ENCODE measurements at places on chromosomes 4 and X.

- DNase-seq = no peak
These were observed 88.4 kb upstream of the STIM2 start for GRCh38 chr4:26772096-26772873.

GRCh38 chr4:165207016-165207430, 338 bp upstream of the KLHL2 start:
- DNase-seq = no peak

GRCh38 chr4:54525602-54526001, 132.2 kb upstream of the KIT start:
- DNase-seq = no peak

GRCh38 chrX:10833299-10834169, 213.1 kb upstream of the MID1 start:
- DNase-seq = no peak

GRCh38 chrX:46325312-46325877, 219.8 kb downstream of the ZNF674 start:
- peak; percentile 68 for DNase-seq

DNA sequence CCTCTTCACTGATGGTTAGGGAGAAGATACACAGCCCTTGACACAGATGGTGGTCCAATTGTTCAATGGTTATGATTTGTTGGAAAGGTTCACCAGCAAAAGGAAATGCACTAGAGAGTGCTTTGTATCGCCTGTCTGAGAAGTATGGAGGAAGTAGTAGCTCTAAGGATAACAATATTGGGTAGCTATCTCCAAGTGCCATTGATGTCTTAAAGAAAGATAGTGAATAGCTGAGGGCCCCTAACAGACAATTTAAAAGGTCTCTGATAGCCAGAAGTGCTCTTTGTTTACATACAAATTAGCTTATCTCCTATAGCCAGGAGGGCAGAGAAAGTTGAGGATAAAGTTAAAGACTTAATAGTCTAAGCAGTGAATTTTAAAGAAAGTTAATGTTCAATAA, 33.9 kb upstream of the BLTP1 start:
- DNase-seq = no peak

GRCh38 chr4:149120331-149121022, 678.3 kb upstream of the NR3C2 start:
- no peak for DNase-seq

DNA sequence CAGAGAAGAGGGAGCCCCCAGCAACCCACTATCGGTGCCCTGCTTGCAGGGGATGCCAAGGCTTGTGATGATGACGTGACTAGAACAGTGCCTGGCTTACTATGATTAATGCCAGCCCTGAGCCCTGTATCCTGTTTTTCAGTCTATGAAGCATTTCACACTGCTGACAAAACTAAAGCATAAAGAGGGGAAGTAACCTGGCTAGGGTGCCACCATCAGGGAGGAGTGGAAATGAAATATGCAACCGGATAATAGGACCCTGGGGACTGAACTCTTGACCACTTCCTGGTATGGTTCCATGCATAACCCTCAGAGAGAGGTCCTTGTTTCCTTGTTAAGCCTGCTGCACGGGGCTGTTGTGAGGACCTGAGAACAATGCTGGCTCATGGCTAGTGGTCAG, 50.3 kb downstream of the MED28 start:
- DNase-seq = no peak

GRCh38 chrX:135737366-135738071, 24.1 kb downstream of the CT45A1 start:
- no peak for DNase-seq

DNA sequence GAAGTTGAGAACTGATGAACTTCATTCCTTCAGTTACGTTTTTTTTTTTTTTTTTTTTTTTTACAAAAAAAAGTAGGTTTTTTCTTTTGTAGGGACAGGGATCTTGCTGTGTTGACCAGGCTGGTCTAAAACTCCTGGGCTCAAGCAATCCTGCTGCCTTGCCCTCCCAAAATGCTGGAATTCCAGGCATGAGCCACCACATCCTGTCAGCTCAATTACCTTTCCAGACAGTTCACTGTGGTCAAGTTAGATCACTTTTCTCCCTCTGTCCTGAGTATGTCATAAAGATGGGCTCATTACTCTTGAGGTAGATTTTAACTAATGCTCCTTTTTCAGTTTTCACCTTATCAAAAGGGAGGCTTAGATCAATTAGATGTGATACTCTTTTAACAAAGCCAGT, 10.8 kb upstream of the NR3C2 start:
- DNase-seq = no peak

DNA sequence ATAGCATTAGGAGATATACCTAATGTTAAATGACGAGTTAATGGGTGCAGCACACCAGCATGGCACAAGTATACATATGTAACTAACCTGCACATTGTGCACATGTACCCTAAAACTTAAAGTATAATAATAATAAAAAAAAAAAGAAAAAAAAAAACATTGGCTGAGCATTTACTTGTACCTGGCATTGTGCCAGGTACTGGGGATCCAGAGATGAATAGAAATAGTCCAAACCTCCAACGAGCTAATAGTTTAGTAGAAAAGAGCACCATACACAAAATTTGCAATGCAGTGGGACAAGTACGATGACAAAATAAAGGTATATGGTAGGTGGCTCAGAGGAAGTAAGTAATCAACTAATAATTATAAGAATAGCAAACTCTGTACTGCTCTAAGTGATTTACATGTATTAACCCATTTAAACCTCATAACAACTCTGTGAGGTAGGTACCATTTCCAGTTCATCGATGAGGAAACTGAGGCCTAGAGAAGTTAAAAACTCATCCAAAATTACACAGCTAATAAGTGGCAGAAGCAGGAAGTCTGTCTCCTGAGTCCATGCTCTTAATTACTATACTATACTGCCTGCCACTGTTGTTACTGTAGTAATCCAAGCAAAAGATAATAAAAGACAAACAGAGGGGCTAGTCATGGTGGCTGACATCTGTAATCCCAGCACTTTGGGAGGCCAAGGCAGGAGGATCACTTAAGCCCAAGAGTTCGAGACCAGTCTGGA, 319.3 kb downstream of the OPHN1 start:
- no peak for DNase-seq

GRCh38 chrX:97691901-97692455, 808.3 kb downstream of the RPA4 start:
- no peak for DNase-seq

GRCh38 chr4:139556724-139557555, 921 bp upstream of the SETD7 start:
- DNase-seq = peak; percentile 67

Measured in stimulated activated CD8-positive, alpha-beta memory T cell treated with anti-CD3 and anti-CD28 coated beads, Interleukin-4, amount 100 ng/mL, for 48 hours (primary cell).